ENCODE measurements at places on chromosomes 5 and 9. TPM values are rescaled to one million over a fixed set of nuclear protein-coding genes. Genes with fewer than 3 reads are reported as not detected.
A peak's percentile ranks its signal among the peaks of the same experiment; 100 is the strongest.

GRCh38 chr9:92030367-92030766 lies 80.3 kb upstream of the ROR2 start:
- no peaks in the 10 kb centered on the region for H3K4me1 ChIP-seq
- H3K4me3 ChIP-seq = no peak overlapping the region
- H3K27me3 ChIP-seq = no peaks in the 10 kb centered on the region

DNA sequence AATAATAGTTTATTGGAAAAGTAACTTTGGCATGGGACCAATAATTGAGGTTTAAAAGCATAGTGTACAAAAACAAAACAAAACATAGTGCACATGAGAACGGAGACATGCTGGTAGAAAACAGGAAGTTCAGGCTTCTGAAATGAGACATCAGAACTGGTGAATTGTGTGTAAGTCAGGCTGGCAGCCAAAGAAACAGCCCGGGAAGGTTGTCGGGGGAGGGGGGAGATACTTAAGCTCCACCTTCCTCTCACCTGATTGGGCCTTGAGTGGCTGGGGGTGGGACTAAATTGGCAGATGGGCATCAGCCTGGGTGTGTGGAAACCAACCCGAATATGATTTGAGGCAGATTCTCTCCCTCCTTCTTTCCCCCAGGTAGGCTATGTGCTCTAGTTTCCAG lies 256.3 kb downstream of the SMARCA2 start:
- H3K4me1 ChIP-seq = no peaks in the 10 kb centered on the region
- H3K4me3 ChIP-seq = no peak overlapping the region
- H3K36me3 ChIP-seq = no peaks in the 10 kb centered on the region
- H3K27ac ChIP-seq = no peak overlapping the region
- no peaks in the 10 kb centered on the region for H3K27me3 ChIP-seq

DNA sequence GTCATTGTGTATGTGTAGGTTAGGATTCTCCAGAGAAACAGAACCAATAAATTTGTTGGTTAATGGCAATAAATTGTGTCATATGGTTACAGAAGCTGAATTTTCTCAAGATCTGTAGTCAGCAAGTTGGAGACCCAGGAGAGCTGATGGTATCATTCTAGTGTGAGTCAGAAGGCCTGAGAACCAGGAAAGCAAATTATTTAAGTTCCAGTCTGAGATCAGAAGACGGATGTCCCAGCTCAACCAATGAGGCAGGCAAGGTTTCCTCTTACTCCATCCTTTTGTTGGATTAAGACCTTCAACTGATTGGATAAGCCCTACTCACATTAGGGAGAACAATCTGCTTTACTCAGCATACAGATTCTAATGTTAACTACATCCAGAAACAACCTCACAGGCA lies 656.3 kb downstream of the ANXA1 start:
- no peak overlapping the region for H3K27ac ChIP-seq
- no peaks in the 10 kb centered on the region for H3K27me3 ChIP-seq
- no peaks in the 10 kb centered on the region for H3K36me3 ChIP-seq
- H3K4me1 ChIP-seq = no peaks in the 10 kb centered on the region
- DNase-seq = no peak

DNA sequence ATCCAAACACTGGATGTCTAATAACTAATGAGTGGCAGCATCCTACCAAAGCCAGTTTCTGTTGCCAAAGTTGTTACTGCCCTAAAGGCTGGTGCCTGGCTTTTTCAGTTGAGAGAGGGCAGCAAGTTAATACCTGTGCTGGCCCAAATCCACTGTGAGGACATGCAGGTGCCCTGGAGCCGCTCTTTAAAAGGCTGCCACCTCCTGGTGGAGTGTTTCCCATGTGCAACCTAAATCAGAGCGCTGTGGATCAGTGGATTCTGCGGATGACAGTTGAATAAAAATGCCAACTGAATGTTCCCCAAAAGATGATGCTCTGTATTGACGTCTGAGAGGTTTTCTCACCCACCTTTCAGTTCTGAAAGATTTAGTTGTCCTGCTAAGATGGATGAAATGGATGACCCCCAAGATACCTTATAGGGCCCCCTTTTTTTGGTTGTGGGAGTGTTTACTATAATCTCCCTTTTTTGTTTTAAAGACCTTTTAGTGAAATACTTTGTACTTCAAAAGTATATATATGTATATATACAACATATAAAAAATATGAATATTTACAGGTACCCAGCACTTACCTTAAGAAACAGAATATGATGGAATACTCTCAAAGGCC lies 146.4 kb downstream of the EGFLAM start:
- H3K27ac ChIP-seq = no peak overlapping the region
- H3K36me3 ChIP-seq = no peaks in the 10 kb centered on the region
- no peak overlapping the region for H3K4me3 ChIP-seq

GRCh38 chr5:31213705-31214121 lies 20.2 kb downstream of the CDH6 start:
- no peaks in the 10 kb centered on the region for H3K27me3 ChIP-seq
- peak; percentile 89 for DNase-seq
- H3K4me1 ChIP-seq = peaks cover 5% of the 10 kb centered on the region
- H3K4me3 ChIP-seq = peak overlapping the region; percentile 13
- peak overlapping the region; percentile 65 for H3K27ac ChIP-seq

DNA sequence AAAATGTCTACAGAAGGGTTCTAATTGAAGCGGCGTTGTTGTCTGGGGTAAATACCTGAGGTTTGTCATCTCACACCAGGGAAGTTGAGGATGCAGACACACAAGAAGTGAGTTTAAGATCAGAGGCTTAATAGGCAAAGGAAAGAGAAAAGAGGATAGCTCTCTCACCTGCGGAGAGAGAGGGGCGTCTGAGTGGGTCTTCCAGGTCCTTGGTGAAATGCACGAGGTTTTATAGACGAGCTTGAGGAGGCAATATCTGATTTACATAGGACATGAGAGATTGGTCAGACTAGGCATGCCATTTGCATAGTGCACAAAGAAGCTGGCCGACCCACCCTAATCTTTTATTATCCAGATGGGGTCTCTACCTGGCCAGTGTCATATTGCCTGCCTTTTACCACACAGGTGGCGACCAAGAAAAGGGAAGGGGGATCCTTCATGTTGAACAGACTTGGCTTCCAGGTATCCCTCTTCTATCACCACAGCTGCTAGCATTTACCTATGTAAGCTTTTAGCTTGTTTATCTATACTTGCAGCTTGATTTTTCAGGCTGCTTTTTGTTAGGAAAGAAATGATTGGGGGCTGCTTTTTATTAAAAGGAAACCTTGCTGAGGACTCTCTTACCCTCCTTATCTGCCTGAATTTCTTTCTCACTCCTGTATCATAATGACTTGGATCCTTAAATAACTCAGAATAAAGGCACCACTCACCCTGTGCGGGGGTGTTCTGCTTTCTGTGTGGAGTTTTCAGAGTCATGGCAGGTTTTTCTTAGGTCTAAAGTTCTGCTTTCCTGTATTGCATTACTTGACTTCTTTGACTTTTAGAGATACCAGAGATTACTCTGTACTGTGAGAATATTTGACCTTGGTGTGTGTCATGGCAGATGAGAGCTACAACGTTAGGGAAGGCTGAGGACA lies 9.4 kb upstream of the GLT6D1 start:
- no peak for DNase-seq
- H3K27ac ChIP-seq = no peak overlapping the region
- no peaks in the 10 kb centered on the region for H3K36me3 ChIP-seq

- no peaks in the 10 kb centered on the region for H3K36me3 ChIP-seq
- DNase-seq = no peak
- H3K27me3 ChIP-seq = no peaks in the 10 kb centered on the region
- no peak overlapping the region for H3K27ac ChIP-seq
- no peak overlapping the region for H3K4me3 ChIP-seq
These were observed 802.2 kb upstream of the WWC1 start for GRCh38 chr5:167489202-167489601.

DNA sequence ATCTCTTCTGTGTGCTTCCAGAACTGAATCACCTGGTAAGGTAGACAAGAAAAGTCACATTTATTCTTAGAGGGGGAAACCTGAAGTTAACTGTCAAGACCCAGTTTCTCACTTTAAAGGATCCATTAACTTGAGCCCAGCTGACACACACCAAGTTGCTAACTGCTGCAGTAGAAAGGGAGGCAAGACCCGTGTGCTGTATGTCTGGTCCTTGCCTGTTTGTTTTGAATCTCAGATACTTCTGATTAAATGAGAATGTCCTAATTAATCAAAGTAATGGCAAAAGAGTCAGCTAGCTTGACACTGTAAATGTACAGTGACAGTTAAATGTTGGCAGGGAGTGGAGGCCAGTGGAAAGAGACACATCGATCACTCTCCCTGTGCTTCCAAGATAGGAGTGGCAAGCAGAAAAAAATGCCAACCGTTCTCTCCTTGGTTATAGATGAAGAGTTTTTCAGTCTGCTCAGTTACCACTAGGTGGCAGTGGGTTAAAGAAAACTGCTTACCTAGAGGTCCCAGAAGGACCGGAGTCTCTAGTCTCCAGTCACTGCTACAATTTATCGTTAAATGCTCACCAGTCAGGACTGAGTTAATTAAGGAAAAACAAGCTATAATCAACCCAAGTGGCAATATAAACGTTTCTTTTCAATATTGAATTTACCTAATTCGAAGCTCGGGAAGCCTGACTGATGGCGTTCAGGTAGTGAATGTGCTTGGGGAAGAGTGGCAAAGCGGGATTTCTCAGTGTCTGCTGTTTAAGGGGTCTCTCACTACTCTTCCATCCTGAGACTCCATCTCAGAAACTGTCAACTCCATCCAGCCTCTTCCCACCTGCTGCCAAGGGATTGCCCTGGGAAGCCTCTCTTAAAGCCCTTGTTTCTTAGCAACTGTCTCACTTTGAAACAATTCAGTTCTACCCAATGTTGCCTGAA lies 18.4 kb downstream of the LSM11 start:
- H3K27ac ChIP-seq = no peak overlapping the region
- H3K36me3 ChIP-seq = no peaks in the 10 kb centered on the region
- H3K4me1 ChIP-seq = no peaks in the 10 kb centered on the region

Gene FASTKD3
- total RNA-seq = 11.3 TPM

Gene GMCL2
- total RNA-seq = not detected

Gene FOXI1
- total RNA-seq = 5.1 TPM

Gene ZCCHC10
- 19.9 TPM for total RNA-seq

Gene ACTBL2
- 0.13 TPM for total RNA-seq

Gene PDE4D
- total RNA-seq = 78.9 TPM
